Omental fat pad (tissue), 4 donors: ENCODE measurements at places on chromosomes 2 and 18. TPM values are rescaled to one million over a fixed set of nuclear protein-coding genes. Genes with fewer than 3 reads are reported as not detected.

The CMPK2 gene
- 7.8 TPM for total RNA-seq

The SKOR2 gene
- total RNA-seq = not detected

The KRTCAP3 gene
- not detected for total RNA-seq

The NYAP2 gene
- not detected for total RNA-seq

The FBXO48 gene
- total RNA-seq = 0.65 TPM

The AQP12B gene
- not detected for total RNA-seq

DNA sequence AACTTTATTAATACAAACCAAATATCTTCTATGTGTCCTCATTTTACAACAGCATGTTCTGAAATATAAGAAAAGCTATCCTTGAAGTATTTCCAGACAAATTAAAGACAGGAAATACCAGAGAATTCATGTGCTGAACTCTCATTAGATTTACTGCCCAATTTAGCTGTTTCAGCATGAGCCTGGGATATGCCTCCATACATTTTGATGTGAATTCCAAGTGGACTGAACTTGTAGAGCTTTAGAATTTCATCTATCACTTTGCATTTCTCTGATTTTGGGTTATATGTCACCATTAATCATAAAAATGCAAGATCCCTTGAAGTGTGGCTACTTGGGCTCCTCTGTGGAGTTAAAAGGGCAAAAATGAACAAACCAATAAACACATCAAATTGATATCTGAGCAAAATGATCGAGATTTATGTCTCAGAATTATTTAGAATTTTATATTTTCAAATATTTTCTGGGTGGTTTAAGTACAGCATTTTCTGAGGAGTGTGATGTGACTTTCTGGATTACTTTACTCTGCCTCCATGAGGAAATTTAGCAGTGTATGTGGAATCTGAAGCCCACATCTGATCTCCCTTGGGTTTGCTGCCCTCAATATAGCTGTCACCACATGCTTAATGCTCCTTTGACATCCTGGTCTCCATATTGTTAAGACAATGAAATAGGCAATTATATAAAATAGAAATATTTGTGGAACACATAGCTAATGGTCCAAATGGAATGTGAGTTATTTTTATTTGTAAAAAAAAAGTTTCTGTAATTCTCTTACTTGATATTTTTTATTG is 206.6 kb upstream of the RBMS1 start:
- DNase-seq = no peak

- no peak for DNase-seq
Observed at GRCh38 chr2:132941296-132942020, 271.5 kb upstream of the LYPD1 start.

DNA sequence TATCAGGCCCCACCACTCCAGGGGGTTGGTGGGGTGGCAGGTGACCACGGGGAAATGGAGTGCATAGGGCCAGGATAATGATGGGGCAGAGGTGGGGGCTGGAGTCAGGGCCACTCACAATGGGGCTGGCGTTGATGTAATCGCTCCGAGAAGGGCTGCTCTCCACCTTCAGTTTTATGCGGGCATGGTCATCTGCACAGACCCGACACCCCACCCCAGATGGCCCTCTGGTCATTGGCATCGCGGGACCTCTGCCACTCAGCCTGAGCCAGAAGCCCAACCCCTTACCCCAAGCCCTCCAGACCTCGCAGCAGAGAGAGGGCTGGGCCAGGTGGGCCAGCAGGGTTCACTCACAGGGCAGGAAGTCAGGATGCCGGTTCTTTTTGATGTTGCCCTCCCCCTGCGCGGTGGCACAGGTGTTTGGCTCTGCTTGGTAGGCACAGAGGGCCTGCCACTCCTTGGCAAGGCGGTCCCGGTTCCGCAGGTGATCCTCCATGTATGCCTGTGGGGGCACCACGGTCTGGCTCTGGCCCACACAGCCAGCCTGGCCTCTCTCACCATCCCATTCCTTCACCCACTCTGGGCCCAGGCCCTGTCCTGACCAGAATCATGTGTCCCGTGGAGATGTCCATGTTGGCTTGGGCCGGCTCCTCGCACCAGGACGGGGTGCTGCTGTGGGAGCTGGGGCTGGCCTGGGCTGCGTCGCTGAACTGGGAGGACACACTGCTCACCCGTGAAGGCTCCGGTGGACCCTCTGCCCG is 12.4 kb downstream of the PTPRN start:
- no peak for DNase-seq

DNA sequence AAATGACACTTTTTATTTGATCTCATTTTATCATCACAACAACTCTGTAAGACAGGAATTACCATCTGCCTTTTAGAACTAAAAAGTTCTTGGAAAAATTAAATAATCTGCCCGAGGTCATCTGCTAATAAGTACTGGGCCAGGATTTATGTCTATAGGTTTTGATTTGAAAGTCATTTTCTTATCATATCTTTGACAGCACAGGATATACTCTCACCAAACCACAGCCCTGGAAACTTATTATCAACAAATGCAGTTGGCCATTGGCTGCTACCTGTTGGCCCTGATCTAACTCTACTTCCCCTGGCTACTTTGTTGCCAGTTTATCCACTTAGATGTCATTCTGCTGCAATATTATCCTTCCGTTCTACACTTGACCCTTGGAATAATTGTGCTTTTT is 354.6 kb downstream of the RAD51AP2 start:
- DNase-seq = no peak

DNA sequence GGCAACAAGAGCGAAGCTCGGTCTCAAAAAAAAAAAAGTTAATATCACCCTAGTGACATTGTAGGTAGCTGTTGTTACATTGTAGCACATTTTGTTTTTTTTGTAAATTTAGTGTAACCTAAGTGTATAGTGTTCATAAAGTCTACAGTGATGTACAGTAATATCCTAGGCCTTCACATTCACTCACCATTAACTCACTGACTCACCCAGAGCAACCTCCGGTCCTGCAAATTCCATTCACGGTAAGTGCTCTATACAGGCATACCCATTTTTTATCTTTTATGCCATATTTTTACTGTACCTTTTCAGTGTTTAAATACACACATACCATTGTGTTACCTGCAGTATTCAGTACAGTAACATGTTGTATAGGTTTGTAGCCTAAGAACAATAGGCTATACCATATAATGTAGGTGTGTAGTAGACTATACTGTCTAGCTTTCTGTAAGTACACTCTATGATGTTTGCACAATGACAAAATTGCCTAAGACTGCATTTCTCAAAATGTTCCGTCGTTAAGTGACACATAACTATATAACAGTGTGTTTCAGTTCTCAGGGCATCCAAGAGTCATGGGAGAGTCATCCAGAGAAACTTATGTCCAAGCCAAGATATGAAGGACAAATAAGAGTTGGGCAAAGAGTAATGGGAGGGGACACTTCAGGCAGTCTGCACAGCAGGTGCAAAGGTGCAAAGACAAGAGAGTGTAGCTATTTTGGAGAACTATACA is 68.4 kb downstream of the TANK start:
- no peak for DNase-seq

DNA sequence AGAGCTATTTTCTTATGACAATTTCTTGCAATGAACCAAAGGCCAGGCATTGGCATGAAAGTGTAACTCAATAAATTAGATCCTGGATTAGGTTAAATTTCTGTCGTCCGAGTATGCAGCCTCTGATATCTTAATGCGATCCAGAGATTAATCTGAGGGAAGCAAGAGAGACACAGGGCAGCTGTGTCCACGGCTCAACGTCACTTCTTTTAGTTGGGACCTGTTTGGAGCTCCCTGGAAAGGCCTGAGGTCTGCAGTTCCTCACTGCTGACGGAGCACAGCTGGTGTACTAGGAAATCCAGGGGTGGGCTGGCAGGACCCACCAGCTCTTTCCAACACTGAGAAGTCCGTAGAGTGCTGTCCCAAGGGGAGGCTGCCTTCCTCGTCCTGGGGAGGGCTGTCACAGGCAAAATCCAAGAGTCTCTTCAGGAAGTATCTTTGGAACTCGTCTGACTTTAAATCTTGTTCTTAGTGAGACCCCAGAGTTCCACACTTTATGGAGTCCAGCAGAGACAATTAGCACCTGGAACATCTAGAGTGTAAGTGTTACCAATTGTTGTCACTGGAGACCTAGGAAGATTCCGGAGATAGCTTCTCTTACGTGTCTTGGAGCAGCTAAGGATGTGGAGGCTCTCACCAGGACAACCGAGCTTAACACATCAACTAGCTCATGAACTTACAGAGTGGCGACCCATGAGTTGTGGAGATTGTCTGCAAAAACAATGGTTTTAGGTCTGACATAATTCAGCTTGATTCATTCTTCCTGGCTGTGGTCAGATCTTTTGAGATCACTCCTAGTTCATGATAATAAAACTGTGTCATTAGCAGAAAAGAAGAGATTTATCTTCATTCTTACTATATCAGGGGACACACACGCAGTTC is 173.7 kb downstream of the ACKR3 start:
- no peak for DNase-seq

GRCh38 chr2:82055846-82056245 is 1751.3 kb upstream of the LRRTM1 start:
- DNase-seq = no peak

DNA sequence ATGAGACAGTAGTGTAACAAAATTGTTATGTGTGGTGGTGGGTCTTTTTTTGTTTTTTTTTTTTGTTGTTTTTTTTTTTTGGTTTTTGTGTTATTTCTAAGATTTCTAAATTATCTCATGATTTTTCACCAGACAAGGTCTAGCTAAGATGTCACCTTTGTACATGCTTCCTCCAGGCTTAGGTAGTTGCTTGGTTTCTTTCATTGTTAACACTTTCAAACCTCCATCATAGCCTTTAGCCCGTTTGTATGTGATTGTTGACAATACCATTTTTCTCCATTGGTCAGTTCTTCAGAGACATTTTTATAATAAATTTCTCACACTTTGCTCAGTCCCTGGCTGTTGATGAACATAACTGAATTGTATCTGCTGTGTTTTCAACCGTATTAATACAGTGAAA is 2.2 kb downstream of the RELCH start:
- no peak for DNase-seq
